ENCODE measurements at places on chromosomes 7 and 10.

- DNase-seq: no peak
Observed at GRCh38 chr7:52944921-52945320, 90.5 kb upstream of the POM121L12 start.

DNA sequence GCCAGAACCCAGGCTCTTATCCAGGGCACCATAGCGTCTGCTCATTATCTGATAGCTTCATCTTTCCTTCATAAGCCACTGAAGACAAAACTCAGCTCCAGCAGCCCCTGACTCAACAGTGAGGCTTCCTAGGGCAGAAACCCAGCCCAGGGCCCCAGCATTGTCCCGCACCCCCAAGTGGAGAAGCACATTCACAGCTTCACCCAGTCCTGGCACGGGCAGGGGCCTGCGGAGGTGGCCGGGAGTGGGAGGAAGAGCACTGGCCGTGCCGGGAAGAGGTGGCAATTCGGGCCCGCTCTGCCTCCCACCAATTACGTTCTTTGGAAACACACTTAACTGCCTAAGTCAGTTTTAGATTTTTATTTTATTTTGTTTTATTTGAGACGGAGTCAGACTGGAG, 10.3 kb upstream of the CALML5 start:
- no peak for DNase-seq

- DNase-seq: no peak
Observed at GRCh38 chr10:36026656-36027390, 384.7 kb upstream of the FZD8 start.

DNA sequence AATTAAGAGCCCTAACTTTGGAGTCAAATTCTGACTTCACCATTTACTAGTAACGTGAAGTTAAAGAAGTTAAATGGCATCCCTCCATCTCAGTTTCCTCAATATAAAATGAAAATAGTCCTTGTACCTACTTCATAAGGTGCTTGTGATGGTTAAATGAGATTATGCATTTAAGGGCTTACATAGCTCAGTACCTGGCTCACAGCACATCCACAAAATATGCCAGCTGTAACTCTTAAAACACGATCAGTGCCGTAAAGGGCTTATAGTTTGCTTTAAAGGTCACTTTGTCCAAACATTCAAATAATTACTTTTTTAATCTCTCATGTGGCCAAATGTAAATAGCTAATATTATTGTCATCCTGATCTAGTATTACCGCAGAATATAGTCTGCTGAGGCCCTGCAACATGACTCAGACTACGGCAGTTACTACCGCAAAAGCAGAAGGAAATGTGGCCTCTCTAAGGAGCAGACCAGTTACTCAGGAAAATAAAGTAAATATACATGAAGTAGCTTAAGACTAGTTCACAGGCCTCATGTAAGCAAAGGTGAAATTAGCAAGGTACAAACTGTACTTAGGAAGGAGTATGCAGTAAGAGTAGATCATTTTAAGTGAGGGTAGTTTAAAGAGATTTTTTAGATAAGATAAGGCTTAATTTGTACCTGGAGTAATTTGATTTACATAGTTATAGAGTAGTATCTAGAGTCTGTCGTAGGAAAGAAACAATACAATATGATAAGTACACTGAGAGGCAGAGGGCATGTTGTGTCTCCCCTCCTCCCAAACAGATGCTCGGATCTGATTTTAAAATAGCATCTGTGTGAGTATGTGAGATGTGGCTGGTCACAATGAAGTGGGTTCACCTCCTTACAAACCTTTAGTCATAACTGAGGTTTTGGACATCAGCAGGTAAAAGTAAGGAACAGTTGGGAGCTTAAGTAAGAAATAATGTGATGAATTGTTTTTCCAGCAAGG, 13.1 kb downstream of the CASP2 start:
- DNase-seq: no peak

DNA sequence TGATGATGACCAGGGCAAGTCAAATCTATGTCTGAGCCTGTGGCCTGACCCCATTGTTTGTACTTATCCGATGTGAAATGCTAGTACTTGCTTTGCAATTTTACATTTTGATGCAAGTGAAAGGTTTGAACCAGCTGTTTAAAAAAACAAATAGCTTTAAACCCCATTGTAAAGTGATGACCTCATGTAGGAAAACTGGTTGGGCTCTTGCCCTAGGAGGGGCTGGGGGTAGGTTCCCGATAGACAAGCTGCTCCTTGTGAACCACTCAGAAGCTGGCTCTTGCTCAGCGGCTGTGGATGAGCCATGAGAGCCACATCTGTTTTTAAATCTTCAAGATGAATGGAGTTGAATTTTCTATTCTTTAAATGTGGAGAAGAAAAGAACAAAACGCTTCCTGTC, 185.3 kb downstream of the WDR11 start:
- no peak for DNase-seq

- DNase-seq: no peak
Observed at GRCh38 chr10:72659694-72660093, 32.2 kb upstream of the MCU start.

DNA sequence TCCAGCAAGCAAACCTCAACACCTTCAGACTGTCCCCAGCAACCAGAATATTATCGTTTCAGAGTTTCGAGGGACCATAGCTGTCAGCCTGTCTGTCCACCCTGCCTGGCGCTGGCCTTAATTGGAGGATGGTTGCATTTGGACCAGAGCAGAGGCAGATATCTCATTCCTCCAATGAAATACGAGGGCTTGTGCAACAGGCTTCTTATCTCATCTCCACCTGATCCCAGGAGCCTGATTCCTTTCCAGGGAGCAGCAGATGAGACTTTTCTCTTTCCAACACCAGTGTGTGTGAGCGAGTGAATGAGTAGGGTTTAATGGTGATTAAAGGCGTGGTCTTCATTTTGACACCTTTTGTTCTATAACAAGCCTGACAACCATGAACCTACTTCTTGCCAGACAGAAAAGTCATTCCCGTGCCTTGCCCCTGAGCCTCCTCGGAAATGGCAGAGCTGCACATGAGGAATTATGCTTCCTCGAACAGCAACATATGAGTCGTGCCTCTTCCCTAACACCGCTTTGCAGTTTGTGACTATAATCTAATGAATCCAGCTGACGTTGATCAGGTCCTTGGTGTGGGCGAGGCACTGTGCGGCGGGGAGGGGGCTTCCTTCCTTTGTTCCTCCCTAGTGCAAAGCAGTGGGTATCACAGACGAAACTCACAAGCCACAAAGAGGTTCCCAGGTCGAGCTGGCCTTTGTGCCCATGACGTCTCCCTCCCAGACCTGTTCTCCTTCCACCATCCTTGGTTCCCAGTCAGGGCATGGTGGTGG, 147.4 kb downstream of the CUX1 start:
- DNase-seq: no peak

- no peak for DNase-seq
Observed at GRCh38 chr7:105653441-105654005, 72.2 kb upstream of the EFCAB10 start.

DNA sequence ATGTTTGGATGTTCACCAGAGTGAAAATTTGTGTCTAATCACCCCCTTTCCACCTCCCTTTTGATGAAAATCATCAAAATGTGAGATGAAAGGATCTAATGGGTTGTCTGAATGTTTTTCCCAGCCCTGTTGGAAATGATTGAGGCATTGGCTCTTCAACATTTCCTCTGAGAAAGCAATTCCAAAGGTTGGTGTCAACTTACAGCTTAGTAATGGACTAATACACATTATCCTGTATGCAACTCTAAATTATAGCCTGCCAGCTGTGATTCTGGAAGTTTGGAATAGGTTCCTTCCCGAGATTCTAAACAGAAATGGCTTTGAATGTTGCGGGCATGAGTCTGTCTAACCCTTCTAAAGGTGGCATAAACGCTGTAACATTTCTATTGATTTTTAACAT, 152.9 kb downstream of the DYNC1I1 start:
- no peak for DNase-seq

- DNase-seq: no peak
Observed at GRCh38 chr10:75474106-75474505, 42.7 kb downstream of the LRMDA start.

DNA sequence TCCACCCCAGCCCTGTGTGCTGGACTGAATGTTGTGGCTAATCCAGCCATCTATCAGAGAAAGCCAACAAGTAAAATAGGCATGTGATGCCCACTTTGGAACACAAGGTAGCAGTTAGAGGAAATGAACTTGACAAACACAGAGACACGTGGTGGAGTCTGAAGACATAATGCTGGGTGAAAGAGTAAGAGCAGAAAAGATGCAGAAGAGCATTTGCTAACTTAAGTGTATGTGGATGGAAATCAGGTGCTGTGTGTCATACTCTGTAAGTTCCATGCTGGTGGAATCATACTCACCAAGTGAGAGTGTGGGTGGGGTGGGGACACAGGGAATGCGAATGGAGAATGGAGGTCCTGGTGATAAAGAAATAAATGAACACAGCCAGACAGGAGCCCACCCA, 22.8 kb downstream of the WDFY4 start:
- no peak for DNase-seq

DNA sequence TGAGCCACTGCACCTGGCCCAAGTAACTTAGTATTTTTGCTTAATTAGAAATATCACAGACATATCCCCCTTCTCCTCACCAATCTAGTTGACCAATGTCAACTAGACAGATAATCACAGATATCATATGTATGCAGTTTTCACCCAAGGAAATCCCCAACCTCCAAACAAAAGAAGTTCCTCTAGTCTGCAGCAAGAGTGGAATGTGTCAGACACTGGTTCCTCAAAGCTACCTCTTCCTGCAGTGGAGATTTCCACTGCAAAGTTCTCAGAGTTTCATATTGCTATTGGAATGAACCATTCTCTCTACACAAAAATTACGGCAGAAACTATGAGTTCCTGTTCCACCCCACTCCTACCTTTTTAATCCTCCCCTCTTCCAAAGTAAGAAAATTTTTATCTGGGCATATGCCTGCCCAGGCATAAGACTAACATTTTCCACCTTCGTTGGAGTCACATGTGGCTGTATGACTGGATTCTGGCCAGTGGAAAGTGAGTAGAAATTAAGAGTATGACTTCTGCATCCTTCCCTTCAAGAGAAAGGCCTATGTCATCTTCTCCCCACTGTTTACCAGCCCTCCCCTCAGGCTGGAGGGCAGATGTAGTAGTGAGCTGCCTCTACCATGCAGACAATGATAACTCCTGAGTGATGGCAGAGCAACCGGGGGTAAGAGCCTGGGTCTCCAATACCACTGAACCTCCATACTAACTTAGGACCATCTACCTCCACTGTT, 103.0 kb downstream of the MYOF start:
- no peak for DNase-seq

DNA sequence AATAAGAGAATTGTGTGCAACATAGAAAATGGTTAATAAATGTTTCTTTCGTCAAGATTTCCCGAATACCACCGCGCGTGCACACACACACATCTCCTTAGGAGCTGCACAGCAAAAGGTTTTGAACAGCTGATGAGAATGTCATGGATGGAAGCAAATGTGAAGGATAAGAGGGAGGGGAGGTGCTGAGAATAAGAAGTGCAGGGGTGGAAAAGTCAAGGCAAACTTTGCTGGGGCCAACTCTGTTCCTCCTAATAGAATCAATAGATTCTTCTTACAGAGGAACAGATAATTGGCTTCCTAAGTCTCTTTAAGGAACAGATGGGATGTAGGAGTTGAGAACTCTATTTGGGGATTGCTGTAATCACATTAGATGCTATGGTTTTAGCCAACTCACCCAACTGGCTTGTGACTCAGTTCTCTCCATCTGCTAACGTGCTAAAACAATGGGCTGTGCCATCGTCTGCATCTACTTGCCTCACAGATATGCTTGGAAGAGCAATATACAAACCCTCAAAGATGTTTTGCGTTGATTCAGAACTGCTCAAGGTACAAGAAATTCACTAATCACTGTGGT, 408.2 kb upstream of the CELF2 start:
- DNase-seq: no peak

GRCh38 chr7:100486753-100487446, 3.2 kb downstream of the NYAP1 start:
- no peak for DNase-seq

GRCh38 chr10:43846968-43847367, 198.3 kb upstream of the ZNF32 start:
- DNase-seq: no peak

- DNase-seq: no peak
Observed at GRCh38 chr7:152909683-152910544, 150.4 kb downstream of the ACTR3B start.

GRCh38 chr7:67450171-67450570, 453.5 kb downstream of the TYW1 start:
- no peak for DNase-seq

GRCh38 chr7:21939136-21939857, 6.4 kb downstream of the CDCA7L start:
- DNase-seq: no peak

DNA sequence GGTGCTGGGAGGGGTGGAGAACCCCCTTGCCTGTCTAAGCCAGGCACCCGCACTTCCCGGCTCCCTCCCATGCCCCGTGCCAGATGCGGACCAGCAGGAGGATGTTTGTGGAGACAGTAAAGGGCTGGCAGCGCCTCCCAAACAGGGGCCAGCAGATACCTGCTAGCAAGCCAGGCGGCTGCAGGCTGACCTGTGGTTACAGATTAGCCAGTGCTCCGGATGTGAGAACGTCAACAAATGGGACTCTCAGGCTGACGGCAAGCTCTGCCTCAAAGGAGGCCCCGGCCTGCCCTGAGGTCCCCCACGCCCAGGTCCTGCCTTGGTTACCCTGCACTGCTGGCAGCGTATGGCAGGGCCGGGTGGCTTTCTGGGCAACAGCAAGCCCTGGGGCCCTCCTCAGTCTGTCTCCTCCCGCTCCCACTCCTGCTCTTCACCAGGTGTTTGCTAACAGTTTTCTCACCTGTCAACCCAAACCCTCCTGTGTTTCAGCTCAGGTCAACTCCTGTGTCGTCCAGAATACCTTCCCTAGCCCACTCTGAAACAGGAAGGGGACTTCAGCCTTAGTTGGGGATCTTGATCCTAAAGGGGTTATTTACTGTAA, 85.4 kb downstream of the NEURL1 start:
- no peak for DNase-seq

DNA sequence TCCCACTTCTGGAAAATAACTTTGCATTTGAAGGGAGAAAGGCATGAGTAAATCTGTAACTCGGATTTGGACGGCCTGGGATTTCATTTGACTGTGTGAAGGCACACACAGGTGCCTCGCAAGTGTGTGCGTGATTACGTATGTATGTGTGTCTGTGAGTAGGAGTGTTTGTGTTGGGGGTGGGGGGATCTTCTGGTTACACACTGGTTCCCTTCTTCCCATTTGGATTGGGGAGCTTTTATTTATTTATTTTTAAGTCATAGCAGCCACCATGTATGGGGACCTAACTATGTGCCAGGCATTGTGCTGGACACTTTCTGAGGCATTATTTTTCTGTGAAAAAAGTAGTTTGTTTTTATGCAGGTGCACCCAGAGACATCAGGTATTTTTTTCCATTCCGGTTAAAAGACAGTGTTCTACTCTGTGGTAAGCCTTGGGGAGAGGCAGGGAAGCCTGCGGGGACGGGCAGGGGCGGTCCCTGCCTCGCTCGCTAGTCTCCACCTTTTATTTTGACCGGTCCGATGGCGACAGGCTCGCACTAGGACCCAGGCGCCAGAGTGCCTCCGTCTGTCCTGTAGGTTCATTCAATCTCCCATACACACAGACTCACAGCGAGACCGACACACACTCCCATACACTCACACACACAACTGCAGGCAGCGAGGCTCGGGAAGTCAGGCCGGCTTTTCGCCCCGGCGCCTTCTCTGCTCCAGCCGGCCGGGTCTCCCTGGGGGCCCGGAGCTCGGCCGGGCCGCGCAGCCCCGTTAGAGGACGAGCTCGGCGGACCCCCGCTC, at the start of gene MXI1:
TSS of gene MXI1 (plus strand) at position 595 of the 794 bp plus-strand sequence. CDS start 204 bp downstream, outside the sequence.
- DNase-seq: no peak

- DNase-seq: no peak
Observed at GRCh38 chr7:102303669-102304422, 17.2 kb downstream of the SH2B2 start.

GRCh38 chr7:149245244-149245643, 5.8 kb downstream of the ZNF212 start:
- DNase-seq: no peak
